ENCODE measurements at places on chromosomes 2 and 18.
A peak's percentile ranks its signal among the peaks of the same experiment; 100 is the strongest.

DNA sequence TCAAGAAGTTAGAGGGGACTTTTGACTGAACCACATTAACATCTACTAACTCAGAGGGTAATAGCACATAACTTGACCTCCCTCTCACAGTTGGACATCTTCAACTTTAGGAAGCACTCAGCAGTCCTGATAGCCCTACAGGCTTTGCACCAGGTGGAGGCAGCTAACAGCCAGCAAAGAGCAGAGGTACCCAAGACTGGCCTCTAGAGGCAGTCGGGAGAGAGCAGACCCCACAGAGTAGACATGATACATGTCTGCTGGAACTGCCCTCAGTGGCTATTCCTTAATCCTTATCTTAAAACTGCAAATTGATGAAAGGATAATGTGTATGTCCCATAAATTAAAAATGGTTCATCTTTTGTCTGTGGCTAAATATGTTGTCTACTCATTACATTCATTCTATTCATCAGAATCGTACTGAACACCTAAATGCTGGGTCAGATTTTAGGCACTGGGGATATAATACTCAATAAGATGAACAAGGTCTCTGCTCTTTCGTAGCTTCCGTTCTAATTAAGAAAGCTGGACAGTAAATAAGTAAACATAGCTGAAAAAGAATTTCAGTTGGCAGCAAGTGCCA lies 49.8 kb downstream of the CAB39 start:
- peak; percentile 7 for DNase-seq

DNA sequence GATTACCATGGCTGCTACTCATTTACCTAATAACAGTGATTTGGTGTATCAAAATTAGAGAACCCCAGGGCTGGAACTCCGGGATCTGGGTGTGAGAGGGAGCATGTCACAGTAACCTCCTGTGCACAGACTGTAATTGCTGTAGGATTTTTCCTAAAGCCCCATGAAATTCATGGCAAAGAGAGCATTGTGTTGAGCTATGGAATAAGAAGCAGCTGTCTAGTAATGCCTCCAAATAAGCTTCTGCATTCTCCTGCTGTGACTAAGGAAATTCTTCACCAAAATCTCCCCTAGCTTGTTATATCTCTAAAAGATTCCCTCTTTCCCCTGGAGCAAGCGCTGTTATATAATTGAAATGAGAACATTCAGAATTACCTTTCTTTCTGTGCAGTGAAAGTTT lies 158.1 kb upstream of the SPATS2L start:
- no peak for DNase-seq

GRCh38 chr2:139798391-139798790 lies 1018.2 kb upstream of the NXPH2 start:
- no peak for DNase-seq

DNA sequence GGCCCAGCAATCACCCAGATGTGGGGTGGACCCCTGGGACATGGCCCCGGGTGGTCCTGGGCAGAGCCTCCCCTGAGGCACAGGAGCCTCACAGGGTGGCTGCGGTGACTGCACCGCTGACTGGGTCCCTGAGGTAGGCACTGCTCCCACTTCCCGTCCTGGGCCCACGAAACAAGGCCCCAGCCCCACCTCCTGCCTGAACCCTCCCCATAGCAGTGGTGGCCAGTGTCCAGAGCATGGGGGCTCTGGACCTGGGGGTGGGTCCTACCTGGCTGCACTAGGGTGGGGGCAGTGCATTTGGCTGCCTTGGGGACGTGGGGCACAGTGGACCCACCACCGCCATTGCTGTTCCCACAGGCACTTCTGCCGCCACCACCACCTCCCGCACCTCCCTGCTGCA lies 39.4 kb downstream of the TDRD15 start:
- DNase-seq: no peak

DNA sequence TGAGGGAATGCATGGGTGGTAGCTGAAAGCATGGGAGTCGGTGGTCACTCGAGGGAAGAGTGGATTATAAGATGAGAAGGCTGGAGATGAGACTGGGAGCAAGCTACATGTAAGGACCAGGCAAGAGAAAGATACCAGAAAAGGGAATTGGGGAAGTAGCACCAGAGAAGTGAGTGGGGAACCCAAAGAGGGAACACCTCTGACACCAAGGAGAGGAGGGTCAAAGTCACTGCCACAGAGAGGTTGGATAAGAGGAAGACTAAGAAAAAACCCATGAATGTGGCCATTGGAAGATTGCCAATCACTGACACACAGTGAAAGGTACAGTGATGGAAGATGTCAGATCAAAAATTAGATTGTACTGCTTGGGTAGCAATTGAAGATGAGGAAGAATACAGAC lies 473.9 kb downstream of the BCL11A start:
- DNase-seq: no peak

GRCh38 chr18:23850215-23850614 lies 161.0 kb downstream of the LAMA3 start:
- DNase-seq: no peak

GRCh38 chr2:120690521-120690920 lies 45.1 kb upstream of the GLI2 start:
- no peak for DNase-seq

- DNase-seq: no peak
Observed at GRCh38 chr2:222071911-222072310, 226.9 kb downstream of the PAX3 start.

DNA sequence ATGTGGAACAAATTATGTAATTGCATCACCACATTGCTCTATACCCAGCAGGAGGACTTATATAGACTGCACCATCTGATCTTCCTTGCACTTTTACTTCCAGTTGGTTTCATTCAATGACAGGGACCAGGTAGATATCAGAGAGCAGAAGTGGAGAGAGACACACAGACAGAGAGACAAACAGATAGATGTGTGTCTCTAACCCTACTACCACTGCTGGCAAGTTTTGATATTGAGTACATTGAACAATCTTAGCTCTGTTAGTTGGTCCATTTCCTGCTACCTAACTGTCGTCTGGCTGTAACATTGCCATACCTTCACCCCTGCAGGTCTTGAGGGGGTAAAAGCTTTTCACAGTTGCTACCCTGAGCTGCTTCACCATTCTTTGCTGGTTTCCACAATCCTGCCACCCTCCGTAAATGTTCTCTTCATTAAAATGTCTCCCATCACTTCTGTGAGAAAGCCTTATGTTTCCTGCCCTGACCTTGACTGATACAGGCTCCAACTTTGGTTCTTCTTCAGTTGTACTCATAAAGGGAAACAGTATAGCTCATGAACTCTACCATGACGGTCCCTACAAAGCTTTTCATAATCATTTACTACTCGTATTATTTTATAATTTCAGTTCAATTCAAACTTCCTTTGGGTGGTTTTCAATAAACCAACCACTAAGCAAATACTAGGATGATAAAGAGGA lies 62.3 kb upstream of the ITGA4 start:
- DNase-seq: no peak

DNA sequence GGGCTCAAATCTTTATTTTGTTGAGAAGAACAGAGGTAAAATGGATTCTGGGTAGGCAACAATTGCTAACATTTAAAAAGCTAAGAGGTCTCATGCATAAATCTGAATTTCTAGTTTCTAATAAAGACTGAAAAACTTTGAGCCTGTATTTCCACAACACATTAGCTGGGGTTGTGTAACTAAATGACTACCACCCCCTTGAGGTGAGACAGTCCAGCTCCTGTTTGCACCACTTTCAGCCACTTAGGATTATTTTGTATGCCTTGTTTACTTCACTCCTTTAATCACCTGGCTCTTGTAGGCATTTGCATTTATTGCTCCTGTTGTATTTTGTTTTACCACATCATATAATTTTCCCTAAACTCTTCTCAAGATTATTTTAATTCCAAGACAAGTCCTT lies 376.6 kb downstream of the PTH2R start:
- DNase-seq: peak; percentile 19

- DNase-seq: no peak
Observed at GRCh38 chr18:7169601-7170000, 52.0 kb upstream of the LAMA1 start.

GRCh38 chr18:57219964-57220363 lies 73.1 kb downstream of the BOD1L2 start:
- DNase-seq: peak; percentile 90

DNA sequence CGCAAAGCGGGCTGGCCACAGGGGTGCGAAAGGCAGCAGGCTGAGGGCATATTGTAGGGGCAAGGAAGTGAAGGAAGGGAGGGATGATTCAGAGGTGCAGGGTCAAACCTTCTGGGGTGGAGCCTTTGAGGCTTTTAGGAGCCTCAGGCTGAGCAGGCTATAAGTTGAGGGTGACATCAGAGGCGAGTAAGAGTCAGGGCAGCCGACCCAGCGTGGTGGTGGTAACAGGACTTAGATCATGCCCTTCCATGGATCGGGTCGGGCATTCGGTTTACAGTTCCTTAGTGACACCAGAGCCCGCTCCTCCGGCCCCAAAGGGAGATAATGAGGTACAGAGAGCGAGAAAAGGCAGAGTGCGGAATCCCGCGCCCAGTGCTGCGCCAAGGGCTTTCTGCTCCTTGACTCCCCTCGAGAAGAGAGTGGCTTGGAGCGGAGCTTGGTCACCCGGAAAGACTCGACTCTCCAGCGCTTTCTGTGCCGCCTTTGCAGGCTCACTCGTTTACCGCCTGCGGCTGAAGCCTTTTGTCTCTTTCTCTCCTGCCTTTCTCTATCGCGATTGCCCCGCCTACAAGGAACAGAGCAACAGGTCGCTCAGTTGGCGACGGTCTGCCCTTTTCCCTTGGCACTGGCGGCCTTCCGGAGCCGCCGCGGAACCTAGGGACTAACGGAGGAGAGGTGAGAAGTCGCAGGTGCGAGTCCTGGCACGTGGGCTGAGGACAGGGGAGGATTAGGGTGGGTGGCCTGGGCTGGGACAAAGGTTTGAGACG lies 720 bp downstream of the LBX2 start:
- peak; percentile 34 for DNase-seq

Measured in NCI-H69 (cell line).